ENCODE measurements at places on chromosomes 2 and 18.

GRCh38 chr2:54459037-54459441, 2.9 kb downstream of the SPTBN1 start:
- no peak for DNase-seq

DNA sequence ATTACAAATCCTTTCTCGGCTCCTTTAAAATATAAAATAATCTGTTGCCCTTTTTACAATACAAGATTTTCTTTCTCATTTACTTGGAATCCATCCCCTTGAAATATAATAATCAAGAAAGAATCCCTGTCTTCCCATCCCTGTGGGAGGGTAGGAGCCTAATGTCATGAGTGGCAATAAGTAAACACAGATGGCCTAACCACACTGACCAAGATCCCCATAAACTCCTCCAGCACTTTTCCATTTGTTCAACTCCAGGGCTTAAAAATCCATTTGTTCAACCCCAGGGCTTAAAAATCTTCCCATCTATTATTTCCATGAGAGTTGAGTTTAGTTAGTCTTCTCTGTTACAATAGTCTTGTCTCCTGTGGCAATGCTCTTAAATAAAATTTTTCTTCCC, 297.6 kb downstream of the CDH7 start:
- DNase-seq: no peak

- DNase-seq: no peak
Observed at GRCh38 chr2:240226672-240227537, 86.4 kb upstream of the OTOS start.

DNA sequence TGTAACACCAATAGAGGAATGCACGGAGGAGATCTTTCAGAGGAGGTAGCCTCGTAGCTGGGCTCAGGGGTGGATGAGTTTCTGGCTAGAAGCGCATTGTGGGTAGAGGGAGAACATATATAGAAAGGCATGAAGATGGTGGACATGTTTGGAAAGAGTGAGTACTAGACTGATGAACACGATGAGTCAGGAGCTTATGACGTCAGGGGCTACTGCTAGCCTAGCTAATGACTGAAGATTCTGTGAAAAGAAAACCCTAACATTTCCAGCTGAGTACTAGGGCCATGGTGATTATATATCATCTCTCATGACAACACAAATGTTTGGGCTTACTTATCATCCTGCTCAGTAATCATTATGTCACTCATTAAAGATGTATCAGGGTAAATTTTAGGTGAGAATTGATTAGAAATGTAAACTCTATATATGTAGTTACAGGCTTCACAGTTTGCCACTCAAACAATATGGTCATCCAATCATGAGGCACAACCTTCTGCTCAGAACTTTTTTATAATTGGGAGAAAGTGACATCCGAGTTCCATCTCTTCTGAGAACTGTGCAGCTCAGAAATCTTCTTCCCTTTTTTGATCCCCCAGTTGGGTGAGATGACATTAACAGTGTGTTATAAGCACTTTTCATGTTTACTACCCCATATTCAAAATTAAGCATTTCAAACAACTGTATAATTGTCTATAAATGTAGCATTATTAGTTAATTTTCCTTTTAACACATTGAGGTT, 22.2 kb upstream of the IL1RN start:
- no peak for DNase-seq

GRCh38 chr2:31688282-31688681, 107.5 kb upstream of the SRD5A2 start:
- DNase-seq: no peak

- no peak for DNase-seq
Observed at GRCh38 chr18:45777393-45777792, 48.1 kb upstream of the SIGLEC15 start.

GRCh38 chr2:42474765-42475454, 18.9 kb downstream of the KCNG3 start:
- peak; percentile 62 for DNase-seq

- DNase-seq: no peak
Observed at GRCh38 chr2:191158747-191159146, 8.0 kb upstream of the STAT4 start.

DNA sequence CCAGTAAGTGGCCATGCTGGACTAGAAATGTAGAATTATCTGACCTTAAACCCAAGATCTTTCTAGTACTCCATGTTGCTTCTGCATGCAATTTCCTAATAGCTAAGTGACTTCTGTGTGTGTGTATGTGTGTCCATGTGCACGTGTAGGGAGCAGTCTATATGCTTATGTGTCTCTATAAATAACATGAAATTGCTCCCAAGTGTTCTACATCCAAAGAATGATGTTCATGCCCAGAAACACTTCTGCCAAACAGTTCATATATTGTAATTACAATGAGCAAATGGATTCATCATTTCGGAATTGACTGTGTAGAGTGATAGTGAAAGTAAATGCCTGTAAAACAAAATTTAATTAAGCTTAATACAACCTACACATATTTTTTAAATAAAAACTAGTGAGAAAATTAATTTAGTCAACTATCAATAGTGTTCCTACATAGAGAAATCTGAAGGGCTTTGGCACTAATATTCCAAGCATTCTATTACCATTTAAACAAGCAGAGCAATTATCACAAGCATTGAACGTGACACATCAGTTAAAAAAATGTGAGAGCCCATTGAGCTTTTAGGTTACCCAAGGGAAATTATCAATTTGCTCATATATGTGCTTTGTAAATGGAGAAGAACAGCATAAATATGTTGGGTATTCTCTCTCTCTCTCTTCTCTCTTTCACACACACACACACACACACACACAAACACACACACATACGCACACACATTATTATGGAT, 1067.4 kb downstream of the CNTNAP5 start:
- peak; percentile 61 for DNase-seq

DNA sequence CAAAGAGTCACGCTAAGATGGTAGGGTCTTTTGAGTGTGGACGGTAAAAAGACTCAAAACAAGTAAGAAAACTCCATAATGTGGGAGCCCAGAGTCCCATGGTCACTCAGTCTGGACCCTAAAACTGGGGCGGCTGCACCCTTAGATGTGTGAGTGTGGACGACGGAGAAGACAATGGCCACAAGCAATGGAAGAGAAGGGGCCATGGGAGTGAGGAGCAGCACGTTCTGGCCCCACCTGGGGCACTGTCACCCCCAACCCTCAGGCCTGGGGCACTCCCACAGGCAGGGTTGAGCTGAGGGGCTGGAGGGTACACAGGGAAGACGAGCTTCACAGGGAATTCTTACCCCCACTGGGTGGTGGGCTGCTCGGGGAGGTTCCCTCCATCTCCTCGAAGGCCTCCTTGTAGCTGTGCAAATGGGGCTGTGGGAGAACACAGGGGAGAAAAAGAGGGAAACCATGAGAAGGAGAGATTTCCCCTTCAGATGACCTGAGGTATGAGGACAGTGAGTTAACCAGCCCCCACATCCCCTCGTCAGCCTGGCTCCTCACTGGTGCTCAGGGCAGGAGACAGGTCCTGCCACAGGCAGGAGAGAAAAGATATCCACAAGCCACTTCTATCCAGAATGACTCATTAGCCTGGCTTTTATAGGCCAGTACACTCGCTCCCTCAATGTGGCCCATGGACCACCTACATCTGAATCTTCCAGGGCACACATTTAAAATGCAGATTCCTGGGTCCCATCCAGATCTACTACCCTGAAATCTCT, 167.9 kb downstream of the TNS1 start:
- DNase-seq: no peak

DNA sequence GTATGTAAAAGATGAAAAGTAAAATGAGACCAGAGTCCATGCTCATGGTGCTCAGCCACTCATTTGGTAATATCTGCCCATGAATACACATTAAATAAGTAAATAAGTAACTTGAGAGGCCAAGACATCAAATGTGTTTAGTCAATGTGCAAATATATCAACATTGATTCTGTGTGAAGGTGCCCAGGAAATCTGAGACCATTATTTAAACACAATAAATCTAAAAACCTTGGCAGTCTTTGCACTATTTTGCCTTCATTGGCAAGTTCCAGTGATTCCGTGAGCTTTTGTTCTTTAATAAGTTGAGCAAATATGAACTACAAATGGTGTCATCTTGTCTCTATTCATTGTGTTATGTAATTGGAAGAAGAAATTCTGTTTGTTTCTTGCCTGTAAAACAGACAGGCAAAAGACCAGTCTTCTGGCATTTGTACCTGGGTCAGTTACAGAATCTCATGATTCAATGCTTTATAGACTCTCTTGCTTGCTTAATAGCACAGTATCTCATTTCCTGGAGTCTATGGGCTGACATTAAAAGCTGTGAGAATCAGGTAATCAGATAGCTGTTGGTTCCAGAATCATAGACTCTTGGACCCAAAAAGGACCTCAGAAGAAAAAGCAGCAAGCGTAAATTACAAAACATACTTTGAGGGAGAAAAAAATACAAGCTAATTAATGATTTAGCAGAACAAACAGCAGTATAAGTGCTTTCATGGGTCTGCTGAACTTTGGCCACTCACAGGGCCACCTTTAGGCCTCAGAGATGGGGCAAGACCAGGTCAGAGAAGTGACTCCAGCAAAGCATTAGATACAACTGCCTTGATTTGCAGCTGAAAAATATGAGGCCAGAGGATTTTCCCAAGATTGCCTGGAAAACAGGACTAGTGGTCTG, 20.0 kb upstream of the SERPINB3 start:
- no peak for DNase-seq

- DNase-seq: no peak
Observed at GRCh38 chr2:67651565-67651964, 254.4 kb downstream of the ETAA1 start.

- no peak for DNase-seq
Observed at GRCh38 chr2:74072565-74072964, 75.1 kb downstream of the BOLA3 start.

GRCh38 chr2:56260415-56260814, 76.6 kb downstream of the CCDC85A start:
- no peak for DNase-seq

- DNase-seq: no peak
Observed at GRCh38 chr2:11692966-11693521, 23.0 kb upstream of the NTSR2 start.

DNA sequence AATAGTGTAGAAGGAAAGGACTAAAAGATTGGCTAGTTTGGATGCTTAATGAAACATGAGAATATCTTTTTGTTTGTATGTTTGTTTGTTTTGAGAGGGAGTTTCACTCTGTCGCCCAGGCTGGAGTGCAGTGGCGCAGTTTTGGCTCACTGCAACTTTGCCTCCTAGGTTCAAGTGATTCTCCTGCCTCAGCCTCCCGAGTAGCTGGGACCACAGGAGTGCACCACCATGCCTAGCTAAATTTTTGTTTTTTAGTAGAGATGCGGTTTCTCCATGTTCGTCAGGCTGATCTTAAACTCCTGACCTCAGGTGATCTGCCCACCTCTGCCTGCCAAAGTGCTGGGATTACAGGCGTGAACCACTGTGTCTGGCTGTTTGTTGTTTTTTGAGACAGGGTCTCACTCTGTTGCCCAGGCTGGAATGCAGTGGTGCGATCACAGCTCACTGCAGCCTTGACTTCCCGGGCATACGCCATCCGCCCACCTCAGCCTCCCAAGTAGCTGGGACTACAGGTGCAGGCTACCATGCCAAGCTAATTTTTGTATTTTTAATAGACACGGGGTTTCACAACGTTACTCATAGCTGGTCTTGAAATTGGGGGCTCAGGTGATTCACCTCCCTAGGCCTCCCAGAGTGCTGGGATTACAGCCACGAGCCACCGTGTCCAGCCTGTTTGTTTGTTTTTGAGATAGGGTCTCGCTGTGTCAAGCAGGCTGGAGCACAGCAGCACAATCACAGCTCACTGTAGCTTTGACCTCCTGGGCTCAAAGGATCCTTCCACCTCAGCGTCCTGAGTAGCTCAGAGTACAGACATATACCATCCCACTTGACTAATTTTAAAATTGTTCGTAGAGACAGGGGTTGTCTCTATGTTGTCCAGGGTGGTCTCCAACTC, 209.2 kb downstream of the MYCN start:
- no peak for DNase-seq

DNA sequence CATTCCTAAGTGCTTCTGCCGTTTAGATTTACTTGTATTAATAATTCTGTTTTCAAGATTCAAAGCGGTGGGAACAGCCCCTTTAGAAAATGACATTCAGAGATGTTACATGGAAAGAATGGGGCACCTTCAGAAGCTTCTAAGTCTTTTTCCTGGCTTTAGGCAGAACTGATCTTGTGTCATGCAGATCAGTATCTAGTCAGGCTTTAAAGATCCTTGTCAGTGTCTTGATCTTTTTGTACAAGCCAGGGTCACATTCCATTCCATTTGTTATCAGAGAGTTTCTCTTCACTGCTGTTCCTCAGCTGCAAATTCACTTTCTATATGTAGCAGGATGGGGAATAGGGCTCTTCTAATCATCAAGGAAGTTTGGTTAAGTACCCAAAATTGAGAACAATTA, 275.3 kb downstream of the DCC start:
- no peak for DNase-seq

DNA sequence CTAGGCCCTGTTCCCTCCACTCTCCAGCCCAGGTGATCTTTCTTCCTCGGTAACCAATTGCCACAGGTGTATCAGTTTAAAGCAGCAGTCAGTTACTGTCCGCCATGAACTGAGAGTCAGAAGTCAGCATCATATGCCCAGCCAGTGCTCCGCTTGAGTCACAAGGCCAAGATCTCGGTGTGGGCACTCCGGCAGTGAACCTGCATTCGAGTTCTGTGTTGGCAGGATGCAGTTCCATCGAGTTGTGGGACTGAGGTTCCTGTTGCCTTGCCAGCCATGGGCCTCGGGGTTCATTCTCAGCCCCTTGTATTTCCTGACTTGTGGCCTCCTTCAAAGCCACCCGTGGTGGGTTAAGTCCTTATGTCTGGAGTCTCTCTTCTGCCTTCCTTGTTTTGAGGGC, 3.1 kb upstream of the TMEM185B start:
- DNase-seq: no peak

- DNase-seq: no peak
Observed at GRCh38 chr2:144508172-144508851, 11.6 kb downstream of the ZEB2 start.

GRCh38 chr2:238286551-238286950, 1.9 kb downstream of the PER2 start:
- no peak for DNase-seq

DNA sequence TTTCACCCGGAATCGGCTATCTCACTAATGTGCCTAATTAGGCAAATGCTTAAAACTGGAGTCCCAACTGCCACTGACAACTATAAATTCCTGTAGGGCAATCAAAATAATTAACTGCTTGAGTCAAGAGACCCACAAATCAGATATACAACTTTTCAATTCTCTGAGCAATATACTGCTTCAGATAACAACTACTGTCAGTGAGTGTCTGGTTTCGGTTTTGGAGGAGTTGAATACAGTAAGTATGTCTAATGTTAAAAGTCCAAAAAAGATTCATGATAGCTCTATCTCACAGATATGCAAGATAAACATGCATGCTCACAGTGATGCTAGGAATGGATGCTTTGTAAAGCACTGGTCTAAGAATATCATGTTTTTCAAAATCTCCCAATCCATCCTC, 283.3 kb downstream of the NRXN1 start:
- DNase-seq: no peak

GRCh38 chr18:50687491-50687890, 127.6 kb downstream of the MAPK4 start:
- peak; percentile 34 for DNase-seq

- no peak for DNase-seq
Observed at GRCh38 chr18:61076986-61077385, 256.2 kb upstream of the CDH20 start.

GRCh38 chr2:183505911-183506310, 381.7 kb downstream of the NUP35 start:
- DNase-seq: no peak

- no peak for DNase-seq
Observed at GRCh38 chr2:215403441-215404347, 32.2 kb downstream of the FN1 start.

GRCh38 chr2:144464730-144465129, 55.2 kb downstream of the ZEB2 start:
- no peak for DNase-seq

GRCh38 chr2:169739351-169739750, 5.7 kb downstream of the KLHL23 start:
- no peak for DNase-seq

Data from NCI-H1436 treated with DMSO at 0.1 percent for 48 hours (cell line).